Suppressor macrophage treated with lipopolysaccharide for 1 hour (primary cell): ENCODE measurements at places on chromosomes 12 and 14.
A peak's percentile ranks its signal among the peaks of the same experiment; 100 is the strongest.

GRCh38 chr14:80465546-80466220 lies 254.4 kb upstream of the DIO2 start:
- DNase-seq = no peak

DNA sequence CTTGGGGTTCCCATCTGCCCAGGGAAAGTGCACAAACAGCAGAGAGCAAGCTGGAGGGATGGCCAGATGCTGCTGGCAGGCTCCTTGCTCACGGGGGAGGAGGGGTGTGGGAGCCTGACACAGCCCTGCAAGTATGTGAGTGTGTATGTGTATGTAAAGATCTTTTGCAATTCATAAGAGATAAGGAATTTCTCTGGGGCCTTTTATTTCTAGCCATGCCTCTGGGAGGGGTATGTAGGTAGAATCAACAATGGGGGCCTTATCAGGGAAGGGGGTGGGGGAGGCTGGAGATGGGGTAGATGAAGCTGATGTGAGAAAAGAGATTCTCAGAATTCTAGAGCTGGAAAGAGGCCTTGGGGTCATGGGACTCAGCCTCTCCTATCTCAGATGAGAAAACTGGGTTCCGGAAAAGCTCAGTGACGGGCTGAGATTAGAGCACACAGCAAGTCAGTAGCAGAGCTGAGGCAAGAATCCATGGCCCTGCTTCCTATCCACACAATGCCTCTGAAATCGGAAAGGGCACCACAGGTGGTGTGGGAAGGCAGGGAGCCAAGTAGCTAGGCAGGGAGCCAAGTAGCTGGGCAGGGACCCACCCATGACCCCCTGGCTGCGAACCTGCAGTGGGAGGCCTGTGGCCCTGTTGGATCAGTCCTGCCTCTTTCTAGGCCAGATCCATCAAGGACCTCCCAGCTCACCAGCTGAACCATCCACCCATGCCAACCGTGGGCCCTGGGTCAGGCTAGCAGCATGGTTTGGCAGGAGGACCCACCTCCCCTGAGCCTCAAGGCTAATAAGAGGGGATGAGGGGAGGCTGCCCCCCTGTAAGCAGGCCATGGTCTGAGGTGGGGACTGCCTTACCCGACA lies 54.7 kb downstream of the PLEKHG3 start:
- no peak for DNase-seq

GRCh38 chr14:60859525-60859924 lies 121.4 kb downstream of the TRMT5 start:
- DNase-seq = no peak

DNA sequence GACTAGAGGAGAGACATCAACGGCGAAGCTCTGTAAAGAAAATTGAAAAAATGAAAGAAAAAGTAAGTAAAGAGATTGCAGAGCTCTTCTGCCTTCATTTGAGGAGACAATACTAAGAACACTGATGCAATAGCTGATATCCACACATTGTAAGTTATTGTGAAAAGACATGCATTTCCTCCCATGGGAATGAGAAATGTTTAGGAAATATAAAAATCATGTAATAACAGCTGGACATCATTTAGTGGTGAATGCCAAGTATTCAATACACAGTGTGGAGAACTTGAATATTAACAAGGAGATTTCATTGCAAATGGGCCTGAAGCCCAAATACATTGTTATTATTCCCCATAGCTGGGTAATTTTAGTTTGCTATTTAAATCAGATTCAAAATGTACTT lies 179.2 kb downstream of the KICS2 start:
- no peak for DNase-seq

GRCh38 chr12:62776997-62777396 lies 158.0 kb downstream of the PPM1H start:
- DNase-seq = no peak

DNA sequence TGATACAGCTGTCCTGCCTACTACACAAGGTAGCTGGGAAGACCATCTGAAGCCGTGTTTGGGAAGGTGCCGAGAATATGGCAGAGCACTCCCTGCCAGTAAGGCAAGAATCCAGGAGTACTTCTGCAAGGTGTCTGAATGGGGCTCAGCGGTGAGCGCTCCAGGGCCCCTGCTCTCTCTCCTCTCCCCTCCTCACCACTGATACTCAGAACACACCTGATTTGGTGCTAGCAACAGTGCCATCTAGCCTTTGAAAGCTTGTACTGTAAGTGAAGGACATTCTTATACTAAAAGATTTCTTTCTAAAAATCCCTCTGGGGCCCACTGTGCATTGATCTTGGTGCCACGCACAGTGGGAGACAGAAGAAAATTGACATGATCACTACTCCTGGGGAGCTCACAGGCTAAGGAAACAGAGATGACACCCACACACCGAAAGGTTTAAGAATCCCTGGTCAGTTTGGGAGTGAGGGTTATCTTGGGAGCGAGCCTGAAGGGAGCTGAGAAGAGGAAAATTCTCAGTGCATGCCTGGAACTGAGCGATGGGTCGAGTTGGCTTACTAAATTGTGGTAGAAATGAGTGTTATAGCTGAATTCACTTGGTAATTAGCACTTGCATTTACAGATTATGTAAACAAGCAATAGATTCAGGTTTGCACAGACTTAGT lies 216.9 kb downstream of the NTF3 start:
- no peak for DNase-seq

DNA sequence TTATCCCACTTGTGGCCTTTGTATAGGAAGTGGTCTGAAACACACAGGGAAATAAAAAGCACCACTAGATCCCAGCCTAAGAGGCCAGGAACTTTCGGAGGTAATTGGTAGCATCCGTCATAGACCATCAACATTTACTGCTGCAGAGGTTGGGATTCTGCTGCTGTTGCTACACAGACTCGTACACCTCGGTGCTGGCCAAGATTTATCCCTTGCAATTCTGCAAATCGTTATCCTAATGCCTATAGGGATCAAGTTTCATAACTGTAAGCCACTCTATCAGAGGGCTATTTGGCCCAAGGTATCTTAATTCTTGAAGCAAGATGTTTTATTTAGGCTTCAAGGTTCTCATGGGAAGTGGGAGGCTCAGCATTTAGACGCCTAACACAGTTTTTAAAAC lies 913.6 kb downstream of the GALC start:
- DNase-seq = no peak

DNA sequence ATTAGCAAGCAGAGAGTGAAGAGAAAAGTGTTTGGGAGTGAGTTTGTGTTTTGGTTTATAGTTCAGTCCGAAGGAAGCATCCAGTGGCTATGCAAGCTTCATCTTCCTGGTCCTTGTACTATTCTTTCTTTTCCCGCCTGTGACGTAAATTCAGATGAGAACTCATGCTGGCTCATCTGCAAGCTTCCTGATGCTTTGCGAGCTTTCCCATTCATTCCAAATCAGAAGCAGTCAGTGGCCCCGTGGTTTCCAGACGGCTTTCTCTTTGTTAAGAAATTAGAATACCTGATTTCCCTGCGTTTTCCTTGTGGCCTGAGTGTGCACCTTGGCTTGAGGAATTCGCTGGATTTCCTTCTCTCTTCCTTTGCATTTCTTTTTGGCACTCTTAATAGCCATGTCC lies 89.5 kb downstream of the TESC start:
- no peak for DNase-seq

DNA sequence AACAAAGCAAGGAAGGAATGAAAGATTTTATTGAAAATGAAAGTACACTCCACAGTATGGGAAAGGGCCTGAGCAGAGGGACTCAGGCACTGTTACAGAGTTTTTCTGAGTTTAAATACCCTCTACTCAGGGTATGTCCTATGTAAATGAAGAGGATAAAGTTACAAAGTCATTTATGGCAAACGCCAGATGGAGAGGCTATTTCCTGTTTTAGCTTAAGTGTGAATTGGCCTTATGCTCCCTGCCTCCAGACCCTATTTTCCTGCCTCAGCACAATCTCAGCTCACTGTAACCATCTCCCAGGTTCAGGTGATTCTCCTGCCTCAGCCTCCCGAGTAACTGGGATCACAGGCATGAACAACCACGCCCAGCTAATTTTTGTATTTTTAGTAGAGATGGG lies 6.8 kb upstream of the PHC1 start:
- DNase-seq = no peak

GRCh38 chr14:63318835-63319234 lies at the start of gene GPHB5:
GPHB5 (minus strand) TSS chr14:63318935; CDS start chr14:63317849, 1,086 bp downstream.
- DNase-seq = no peak

DNA sequence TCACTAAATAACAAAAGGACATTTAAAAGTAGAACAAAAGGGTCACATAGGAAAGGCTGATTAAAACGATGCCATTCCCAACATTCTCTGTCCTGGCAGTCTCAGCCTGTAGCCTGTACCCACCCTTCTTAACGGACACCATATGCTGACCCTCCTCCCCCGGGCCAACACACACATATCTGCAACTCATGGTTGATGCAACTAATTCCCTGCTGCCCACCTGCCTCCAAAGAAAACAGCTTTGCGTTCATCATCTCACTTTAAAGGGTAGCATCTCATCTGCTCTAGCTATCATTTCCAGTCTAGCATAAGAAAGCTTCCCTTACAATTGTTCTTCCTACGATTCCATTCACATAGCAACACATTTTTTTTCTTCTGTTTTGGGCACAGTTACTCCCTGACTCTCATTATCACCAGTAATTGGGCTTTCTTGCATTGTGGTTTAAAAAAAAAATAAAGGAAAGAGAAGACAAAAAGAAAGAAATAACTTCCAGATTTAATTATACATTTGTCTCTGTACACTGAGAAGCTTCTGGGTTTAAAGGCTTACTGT lies 92.9 kb downstream of the KCNC2 start:
- no peak for DNase-seq

GRCh38 chr14:53190938-53191337 lies 37.8 kb upstream of the DDHD1 start:
- no peak for DNase-seq

DNA sequence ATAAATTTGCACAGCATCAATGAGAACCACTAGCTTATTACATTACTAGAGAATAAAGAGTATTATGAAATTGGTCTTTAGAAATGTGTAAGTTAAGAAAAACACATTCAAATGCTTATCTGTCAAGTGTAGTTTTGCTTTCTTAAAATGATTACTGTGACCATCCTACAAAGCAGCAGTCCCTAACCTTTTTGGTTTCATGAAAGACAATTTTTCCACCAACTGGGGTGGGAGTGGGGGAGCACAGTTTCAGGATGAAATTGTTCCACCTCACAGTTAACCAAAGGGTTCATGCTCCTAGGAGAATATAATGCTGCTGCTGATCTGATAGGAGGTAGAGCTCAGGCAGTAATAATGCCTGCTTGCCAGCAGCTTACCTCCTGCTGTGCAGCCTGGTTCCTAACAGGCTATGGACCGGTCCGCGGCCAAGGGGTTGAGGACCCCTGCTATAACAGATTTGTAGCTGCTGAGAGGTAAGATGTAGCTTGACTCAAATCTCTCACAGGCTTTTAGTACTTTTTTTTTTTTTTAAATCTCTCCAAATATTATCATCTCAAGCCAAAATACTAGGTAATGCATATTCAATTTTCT lies 45.4 kb downstream of the PPP4R3A start:
- DNase-seq = no peak

- no peak for DNase-seq
These were observed 23.2 kb upstream of the SERPINA1 start for GRCh38 chr14:94411638-94412037.

GRCh38 chr12:11991604-11992003 lies 79.1 kb upstream of the BCL2L14 start:
- DNase-seq = no peak

DNA sequence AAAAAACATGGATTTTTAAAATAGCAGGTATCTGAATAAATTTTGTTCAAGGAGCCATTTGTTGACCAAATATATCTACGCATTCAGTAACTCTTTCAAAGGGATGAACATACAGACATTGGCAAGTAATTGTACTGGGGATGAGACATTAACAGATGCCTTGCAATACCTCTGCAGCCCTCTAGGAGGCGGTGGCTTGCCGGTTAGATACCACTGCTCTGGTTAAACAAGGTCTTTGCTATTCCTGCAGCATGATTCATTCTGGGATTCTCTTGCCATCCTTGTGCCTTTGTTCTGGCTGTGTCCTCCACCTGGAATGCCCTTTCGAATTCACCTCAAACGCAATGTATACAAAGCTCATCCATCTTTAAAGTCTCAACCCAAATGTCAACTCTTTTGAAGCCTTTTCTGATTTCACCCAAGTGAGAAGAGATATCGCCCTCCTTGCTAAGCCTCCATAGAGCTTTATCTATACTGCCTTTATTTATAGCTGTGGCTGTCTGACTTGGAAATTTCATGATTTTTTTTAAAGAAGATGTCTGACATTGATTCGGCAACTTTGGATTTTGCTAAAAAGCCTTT lies 131.0 kb upstream of the SRRM4 start:
- DNase-seq = peak; percentile 22

DNA sequence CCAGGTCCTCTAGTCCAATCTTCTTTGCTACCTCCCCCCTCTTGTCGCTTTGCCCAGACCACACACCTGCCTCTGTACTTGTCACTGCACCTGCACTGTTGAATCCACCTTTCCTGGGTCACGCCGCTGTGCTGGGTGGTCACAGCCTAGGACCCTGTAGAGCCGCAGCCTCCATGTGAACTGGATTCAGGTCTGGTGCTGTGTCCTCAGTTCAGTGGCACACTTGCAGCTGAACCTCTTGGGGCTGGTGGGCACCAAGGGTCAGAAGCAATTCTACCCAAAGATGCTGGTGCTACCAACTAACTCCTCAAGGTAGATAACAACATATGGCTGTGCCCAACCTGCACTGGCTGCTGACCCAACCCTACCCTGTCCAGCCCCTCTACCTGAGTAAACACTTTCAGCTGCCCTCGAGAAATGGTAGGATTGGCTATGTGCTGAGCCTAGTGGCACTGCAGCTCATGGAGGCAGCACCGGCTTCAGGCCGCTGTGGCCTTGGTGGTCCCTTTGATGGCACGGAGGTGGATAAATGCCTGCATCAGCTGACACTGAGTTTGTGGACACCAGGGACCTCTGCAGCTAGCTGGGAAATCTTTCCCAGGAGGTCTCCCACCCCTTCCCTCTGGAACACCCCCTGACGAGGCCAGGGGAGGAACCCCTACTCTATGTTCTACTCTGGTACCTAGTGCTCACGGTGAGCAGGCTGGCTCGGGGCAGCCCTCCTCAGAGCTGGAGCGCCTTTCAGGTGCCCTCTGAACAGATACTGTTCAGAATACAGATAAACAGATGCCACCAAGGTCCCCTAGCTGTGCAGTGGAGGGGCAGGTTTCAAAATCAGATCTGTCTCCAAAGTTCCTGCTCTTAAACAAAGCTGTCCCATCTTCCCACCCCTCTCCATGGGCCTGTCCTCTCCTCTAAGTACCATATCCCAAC lies 14.3 kb downstream of the AGAP2 start:
- no peak for DNase-seq

GRCh38 chr14:74867673-74868072 lies 8.3 kb downstream of the PROX2 start:
- peak; percentile 62 for DNase-seq

DNA sequence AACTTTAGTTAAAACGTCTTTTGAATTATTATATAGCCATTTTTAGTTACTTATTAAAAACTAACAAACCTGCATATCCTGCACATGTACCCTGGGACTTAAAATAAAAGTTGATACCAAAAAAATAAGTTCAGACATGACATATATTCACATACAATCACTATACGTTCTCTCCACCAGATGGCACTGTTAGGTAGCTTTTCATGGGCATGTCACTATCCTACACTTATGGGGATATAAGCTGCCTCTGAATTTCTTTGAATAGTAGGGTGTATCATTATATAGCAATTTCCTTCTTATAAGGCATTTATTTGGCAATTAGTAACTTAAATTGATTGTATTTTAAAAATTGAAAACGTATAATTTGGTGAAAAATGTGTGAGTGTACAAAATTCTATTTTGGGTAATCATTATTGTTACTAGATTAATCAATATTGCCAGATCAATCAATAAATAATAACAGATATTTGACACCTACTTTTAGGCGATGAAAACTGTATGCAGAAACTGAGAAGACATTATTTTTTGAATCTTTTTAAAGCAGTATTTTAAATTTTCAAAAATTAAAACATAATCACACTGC lies 31.8 kb upstream of the OR10A7 start:
- peak; percentile 87 for DNase-seq
